ENCODE measurements at places on chromosomes 11 and 22. TPM values are rescaled to one million over a fixed set of nuclear protein-coding genes. Genes with fewer than 3 reads are reported as not detected.

RBFOX2 gene
- 0.15 TPM for polyA plus RNA-seq

APOBEC3B gene
- polyA plus RNA-seq, result not detected

ELFN2 gene
- polyA plus RNA-seq, result not detected

OR8G5 gene
- not detected for polyA plus RNA-seq

CEP57 gene
- 53.0 TPM for polyA plus RNA-seq

BATF2 gene
- polyA plus RNA-seq, result not detected

XPNPEP3 gene
- polyA plus RNA-seq, result 11.5 TPM

MMP13 gene
- not detected for polyA plus RNA-seq

MRGPRF gene
- polyA plus RNA-seq, result not detected

MS4A2 gene
- polyA plus RNA-seq, result not detected

FAM111B gene
- polyA plus RNA-seq, result not detected

MPPED1 gene
- not detected for polyA plus RNA-seq

CXCR5 gene
- 0.63 TPM for polyA plus RNA-seq

HMOX1 gene
- not detected for polyA plus RNA-seq

GAL3ST3 gene
- not detected for polyA plus RNA-seq

EIF3L gene
- polyA plus RNA-seq, result 395 TPM

RIC3 gene
- polyA plus RNA-seq, result 2.2 TPM

NAALADL1 gene
- 14.3 TPM for polyA plus RNA-seq

CHRM1 gene
- not detected for polyA plus RNA-seq

MYO7A gene
- polyA plus RNA-seq, result not detected

ANO3 gene
- polyA plus RNA-seq, result not detected

P2RY6 gene
- polyA plus RNA-seq, result not detected

MIOX gene
- not detected for polyA plus RNA-seq

TRIM48 gene
- not detected for polyA plus RNA-seq

EIF1AD gene
- 11.5 TPM for polyA plus RNA-seq

MYRF gene
- not detected for polyA plus RNA-seq

PHRF1 gene
- polyA plus RNA-seq, result 6.7 TPM

TEX12 gene
- not detected for polyA plus RNA-seq

CNGA4 gene
- polyA plus RNA-seq, result 0.13 TPM

NXPE4 gene
- polyA plus RNA-seq, result not detected

TIMP3 gene
- not detected for polyA plus RNA-seq

TSSK2 gene
- not detected for polyA plus RNA-seq

MOB2 gene
- polyA plus RNA-seq, result 29.1 TPM

HTR3B gene
- polyA plus RNA-seq, result not detected

LDHAL6A gene
- not detected for polyA plus RNA-seq

GPHA2 gene
- polyA plus RNA-seq, result not detected

GRAP2 gene
- polyA plus RNA-seq, result 88.3 TPM

ABCG4 gene
- polyA plus RNA-seq, result not detected

MAML2 gene
- 15.3 TPM for polyA plus RNA-seq

RBMXL2 gene
- polyA plus RNA-seq, result not detected

SMIM35 gene
- polyA plus RNA-seq, result 0.68 TPM

GSTT2B gene
- polyA plus RNA-seq, result not detected

GRIA4 gene
- polyA plus RNA-seq, result not detected

BARX2 gene
- not detected for polyA plus RNA-seq

C11orf65 gene
- 0.97 TPM for polyA plus RNA-seq

OR52I2 gene
- not detected for polyA plus RNA-seq

TPBGL gene
- polyA plus RNA-seq, result 0.09 TPM

ROBO4 gene
- polyA plus RNA-seq, result not detected

MS4A4A gene
- not detected for polyA plus RNA-seq

SLC22A8 gene
- not detected for polyA plus RNA-seq

APOL5 gene
- polyA plus RNA-seq, result not detected

FAM83F gene
- polyA plus RNA-seq, result 0.02 TPM

IFITM10 gene
- not detected for polyA plus RNA-seq
